Trophoblast cell (in vitro differentiated cells and primary cell): ENCODE measurements at places on chromosomes 4 and X.

- no peak for DNase-seq
Observed at GRCh38 chrX:66030505-66031317, 9.2 kb downstream of the VSIG4 start.

DNA sequence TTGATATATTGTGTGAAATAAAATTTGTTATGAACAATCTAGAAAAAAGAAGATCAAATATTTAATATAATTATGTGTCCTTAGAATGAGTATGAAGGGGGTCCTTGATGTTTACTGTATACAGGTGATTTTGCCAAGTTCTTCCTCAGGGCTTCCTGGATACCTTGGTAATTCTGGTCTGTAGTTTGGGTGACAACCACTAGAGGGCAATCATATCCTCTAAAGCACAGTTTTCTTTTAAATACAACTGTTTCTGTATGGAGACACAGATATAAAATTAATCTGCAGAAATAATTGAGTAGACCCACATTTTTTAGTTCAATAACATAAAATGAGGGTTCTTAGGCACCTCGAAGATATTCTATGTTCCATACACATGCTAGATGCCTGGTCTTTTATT is 157.7 kb downstream of the SPANXN1 start:
- no peak for DNase-seq

GRCh38 chr4:35948171-35948570 is 296.1 kb downstream of the ARAP2 start:
- DNase-seq = no peak

DNA sequence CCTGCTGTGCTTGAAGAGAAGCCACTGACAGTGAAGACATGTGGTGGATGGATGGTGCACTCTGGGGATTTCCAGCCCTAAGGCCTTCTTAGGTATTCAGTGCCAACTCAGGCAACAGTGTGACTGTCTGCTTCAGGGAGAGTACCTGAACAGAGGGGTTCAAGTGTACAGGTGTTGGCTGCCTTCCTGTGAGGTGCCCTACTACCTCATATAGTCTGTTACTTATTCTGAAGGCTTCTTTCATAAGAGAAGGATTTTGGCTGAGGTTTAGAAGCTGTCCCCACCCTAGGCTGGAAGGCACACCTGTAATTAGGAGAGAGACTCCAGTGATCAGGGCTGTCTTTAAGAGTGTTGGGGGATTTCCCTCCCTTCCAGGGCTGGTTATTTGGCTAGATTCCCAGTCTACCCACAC is 1.8 kb downstream of the FTHL17 start:
- DNase-seq = no peak

DNA sequence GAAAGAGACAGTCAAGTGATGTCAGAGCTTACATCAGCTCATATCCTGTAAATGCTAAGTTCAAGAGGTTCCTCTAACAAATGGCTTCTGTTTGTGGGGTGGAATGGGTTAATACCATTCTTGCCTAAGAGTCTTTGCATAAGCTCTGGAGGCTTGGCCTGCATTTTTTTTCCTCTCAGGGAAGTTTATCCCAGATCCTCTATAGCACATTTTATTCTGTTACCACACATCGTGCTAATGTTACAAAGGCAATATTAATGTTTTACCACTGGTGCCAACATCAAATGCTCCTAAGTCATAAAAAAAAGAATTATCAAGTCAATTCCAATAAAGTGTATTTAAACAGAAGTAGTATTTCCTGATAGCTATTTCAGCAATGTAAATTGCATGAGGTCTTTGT is 2.9 kb upstream of the ADH6 start:
- no peak for DNase-seq
